Stimulated activated CD4-positive, alpha-beta T cell treated with anti-CD3 and anti-CD28 coated beads, TNF-alpha, amount 100 ng/mL, for 1 hour (primary cell): ENCODE measurements at places on chromosomes 2 and 18.

- DNase-seq = no peak
Measured at GRCh38 chr18:76416911-76417310, 78.1 kb downstream of the ZNF516 start.

GRCh38 chr2:130840506-130840905 is 3.8 kb downstream of the ARHGEF4 start:
- no peak for DNase-seq

GRCh38 chr2:130828461-130828860 is 8.3 kb upstream of the ARHGEF4 start:
- DNase-seq = no peak

DNA sequence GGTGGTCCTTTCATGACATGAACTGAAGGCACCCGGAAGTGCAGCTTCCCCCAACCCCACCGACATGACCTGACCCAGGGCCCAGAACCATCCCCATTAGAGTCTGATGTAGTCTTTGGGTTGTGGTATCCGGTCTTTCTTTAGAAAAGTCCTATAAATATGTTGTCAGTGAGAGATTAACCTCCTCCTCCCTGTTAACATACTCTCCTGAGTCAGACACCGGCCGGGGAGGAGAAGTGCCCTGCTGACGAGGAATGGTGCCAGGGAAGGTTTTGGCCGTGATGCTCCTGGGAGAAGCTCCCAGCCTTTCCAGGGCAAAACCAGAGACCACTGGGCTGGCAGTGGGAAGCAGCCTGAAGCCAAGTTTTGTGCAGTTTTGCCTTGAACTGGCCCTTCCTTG is 109.0 kb downstream of the LAMA3 start:
- no peak for DNase-seq

DNA sequence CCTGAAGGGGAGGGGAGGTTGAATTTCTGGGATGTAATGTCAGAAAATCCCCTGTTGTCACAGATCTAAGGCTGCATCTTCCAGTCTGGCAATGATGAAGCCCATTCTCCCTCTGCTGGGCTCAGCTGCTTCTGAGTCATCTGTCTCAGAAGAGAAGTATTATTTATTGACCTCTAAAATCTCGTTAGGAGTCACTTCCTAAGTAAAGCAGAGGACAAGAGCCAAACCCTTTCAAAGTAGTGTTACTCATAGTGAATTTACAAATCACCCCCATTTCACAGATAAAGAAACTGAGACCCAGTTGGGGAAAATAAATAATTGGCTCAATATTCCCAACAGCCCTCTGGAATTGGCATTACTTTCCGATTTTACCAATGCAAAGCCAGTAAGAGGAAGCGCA is 167.3 kb upstream of the SKOR2 start:
- DNase-seq = no peak

GRCh38 chr2:63124218-63124617 is 73.6 kb downstream of the OTX1 start:
- DNase-seq = no peak

DNA sequence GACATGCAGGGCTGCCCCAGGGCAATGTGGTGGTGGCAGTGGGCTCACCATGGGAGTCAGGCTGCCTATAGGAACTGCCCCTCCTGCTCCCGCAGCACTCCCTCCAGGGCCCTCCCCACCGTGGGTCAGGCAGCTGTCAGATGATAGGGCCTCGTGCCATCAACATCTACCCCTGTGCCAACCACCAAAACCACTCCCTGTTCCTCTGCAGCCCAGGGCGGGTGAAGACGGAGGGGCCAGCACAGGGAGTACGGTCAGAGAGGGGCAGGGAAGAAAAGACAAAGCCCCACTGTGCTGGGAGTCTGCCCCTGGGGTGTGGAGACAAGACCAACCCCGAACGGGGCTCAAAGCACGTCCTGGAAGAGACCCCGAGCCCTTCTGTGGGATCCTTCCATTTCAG is 97.4 kb downstream of the TNS1 start:
- no peak for DNase-seq

DNA sequence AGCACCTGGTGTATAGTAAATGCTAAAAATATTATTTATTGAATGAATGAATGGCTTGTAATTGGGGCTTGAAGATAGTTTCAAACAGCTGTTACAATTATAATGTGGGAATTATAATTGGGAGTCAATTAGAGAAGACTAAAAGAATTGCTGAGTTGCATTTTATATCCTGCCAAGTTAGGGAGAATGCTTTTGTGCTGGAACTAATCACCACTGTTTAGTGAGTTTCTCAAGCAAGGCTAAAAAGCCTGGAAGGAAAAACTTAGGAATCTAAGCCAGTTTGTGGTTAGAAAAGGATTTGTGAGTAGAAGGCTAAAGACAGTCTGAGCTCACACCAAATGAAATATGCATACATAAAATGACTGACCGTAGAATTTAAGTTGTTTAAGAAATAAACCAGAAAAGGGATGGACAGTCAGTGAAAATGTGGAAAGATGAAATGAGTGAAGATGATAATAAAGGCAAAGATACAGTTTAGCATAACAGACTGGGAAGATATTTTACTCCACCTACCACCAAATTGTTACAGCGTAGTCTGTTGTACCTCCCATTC is 647.7 kb upstream of the FSHR start:
- no peak for DNase-seq

GRCh38 chr2:120381192-120381591 is 35.3 kb downstream of the INHBB start:
- DNase-seq = no peak

GRCh38 chr2:240916571-240917008 is 10.5 kb downstream of the CROCC2 start:
- DNase-seq = no peak

GRCh38 chr2:144914113-144914512 is 394.2 kb upstream of the ZEB2 start:
- DNase-seq = no peak

GRCh38 chr2:120517751-120518469 is 172.0 kb downstream of the INHBB start:
- no peak for DNase-seq

DNA sequence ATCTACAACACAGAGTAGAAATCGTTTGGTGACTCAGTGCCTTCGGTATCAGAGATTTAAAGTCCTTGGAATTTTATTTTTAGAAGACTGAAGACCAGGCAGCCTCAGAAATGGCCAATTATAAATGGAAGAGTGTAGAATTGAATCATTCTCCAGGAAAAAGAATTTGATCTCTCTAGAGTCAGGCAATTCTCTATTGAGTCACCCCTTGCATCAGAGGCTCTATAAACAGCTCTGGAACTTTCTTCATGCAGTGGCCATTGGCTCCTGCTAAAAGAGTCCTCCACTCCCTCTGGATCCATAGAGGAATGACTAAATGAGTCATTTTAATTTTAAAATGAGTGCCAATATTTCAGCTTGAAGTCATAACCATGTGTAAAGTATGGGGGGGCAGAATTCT is 816.2 kb downstream of the TDRD15 start:
- no peak for DNase-seq

- no peak for DNase-seq
Measured at GRCh38 chr2:171709011-171709685, 21.9 kb downstream of the DYNC1I2 start.

DNA sequence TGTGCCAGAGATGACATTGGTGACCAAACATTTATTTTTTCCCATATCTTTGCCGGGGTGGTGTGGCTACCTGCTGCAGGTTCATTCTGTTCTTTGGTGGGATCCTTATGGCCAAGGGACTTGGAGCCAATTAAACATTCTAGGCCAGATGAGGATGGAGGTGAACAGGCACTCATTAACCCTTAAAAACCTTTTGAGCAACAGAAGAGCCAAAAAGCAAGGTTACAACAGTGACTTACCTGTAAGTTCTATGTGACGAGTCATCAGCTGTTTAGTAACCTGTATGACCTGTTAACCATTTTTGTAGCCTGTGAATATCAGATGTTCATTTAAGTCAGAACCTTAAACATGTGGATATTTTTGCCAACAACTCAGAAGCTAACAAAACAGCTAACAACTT is 105.6 kb downstream of the XRCC5 start:
- no peak for DNase-seq

GRCh38 chr2:36413218-36413617 is 57.6 kb downstream of the CRIM1 start:
- no peak for DNase-seq

- DNase-seq = no peak
Measured at GRCh38 chr2:56985609-56986008, 801.8 kb downstream of the CCDC85A start.

DNA sequence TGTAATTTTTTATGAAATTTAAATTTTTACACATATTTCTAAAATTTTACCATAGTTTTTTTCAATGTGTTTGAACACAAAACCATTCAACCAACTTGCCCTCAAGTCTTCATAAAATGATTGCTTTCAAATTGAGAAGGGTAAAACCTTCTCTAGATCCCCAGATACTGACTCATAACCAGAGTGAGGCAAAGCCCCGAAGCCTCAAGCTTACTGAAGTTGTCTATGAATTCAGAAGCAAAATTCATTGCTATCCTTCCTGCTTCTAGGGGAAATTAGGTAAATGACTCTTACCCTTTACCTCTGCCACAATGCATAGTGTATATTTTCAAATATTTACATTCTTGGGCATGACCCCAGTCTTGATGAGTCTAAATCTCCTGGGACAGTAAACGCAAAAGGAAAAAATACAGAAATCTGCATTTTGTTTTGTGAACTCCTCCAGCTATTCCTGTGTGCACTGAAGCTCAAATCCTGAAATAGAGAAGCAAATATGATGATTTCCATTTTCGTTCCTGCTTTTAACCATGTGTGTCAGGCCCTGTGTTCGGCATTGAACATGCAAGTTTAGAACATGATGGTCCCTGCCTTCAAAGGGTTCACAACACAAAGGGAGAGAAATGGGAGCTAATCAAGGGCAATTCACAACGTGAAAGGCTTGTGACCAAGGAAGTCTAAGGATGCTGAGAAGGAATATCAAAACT is 246.3 kb downstream of the SUCLG1 start:
- DNase-seq = no peak

DNA sequence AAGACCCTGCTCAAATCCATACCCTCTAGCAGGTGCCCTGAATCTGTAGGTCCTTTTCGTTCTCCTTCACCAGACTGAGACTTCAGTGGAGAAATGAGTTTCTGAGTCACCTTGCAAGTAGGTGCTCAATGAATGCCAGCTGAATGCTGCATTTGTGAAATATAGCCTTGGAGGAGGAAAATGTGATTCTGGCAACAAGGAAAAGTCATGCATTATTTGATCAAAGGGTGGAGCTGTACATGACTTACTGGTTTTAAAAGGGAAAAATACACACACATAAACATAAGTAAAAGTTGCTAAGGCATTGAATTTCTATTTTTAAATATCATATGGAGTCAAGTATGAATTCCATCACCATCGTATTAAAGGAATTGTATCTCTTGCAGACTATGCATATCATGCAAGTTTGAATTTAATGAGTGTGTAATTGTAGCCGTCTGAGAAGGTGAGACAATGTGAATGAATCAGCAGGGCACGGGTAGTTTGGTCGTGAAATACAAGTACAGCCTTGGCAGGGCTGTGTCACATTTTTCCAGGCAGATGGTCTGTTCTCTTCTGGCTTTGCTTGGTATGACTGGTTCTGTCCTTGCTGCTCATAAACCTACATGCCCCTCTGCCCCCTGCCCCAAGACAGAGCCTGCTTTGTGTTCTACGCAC is 160.8 kb downstream of the COL6A3 start:
- DNase-seq = no peak

GRCh38 chr2:115084446-115084845 is 642.0 kb downstream of the DPP10 start:
- DNase-seq = no peak

DNA sequence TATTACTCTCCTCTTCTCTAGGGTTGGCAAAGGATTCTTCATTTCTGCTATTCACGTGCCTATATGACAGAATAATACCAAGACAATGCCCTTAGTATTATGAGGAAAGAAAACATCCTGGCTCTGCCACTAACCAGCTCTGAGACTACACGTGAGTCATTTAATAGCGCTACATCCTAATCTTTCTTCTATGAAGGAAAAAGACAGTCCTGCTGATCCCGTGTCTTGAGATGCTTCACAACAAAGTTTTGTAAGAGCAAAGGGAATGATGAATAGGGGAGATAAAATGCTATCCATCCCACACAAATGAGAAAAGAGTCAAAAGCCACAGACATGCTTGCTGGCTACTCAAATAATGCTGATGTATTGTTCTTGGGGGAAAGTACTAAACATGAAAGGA is 152.8 kb downstream of the PID1 start:
- DNase-seq = no peak

DNA sequence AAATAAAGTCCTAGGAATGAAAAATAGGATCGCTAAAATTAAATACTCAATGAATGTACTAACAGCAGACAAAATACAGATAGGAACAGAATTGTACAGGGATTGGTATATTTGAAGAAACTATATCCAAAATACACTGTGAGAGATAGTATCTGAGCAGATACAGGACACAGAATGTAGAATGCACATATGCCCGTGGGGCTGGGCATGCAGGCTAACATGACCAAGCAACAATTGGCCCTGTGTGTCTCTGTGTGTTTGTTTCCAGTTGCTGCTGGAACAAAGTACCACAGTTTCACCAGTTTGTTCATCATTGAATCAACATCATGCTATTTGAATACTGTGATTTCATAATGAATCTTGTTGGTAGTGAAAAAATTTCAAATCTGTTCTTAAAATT is 127.6 kb downstream of the PMAIP1 start:
- no peak for DNase-seq

DNA sequence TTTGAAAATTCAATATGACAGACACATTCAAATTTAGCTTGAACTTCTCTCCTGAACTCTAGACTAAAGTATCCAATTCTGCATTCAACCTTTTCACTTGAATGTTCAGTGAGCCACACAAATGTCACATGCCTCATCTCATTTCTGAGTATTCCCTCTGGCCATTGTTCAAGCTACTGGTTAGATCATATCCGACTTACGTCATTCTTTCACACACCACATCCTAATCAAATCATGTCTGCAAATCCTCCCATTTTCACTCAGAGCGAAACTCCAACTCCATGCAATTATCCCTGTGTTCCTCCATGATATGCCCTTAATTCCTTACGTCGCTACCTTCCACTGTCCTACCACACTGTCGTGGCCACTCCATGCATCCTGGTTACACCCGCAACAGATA is 425.1 kb downstream of the CBLN2 start:
- no peak for DNase-seq

DNA sequence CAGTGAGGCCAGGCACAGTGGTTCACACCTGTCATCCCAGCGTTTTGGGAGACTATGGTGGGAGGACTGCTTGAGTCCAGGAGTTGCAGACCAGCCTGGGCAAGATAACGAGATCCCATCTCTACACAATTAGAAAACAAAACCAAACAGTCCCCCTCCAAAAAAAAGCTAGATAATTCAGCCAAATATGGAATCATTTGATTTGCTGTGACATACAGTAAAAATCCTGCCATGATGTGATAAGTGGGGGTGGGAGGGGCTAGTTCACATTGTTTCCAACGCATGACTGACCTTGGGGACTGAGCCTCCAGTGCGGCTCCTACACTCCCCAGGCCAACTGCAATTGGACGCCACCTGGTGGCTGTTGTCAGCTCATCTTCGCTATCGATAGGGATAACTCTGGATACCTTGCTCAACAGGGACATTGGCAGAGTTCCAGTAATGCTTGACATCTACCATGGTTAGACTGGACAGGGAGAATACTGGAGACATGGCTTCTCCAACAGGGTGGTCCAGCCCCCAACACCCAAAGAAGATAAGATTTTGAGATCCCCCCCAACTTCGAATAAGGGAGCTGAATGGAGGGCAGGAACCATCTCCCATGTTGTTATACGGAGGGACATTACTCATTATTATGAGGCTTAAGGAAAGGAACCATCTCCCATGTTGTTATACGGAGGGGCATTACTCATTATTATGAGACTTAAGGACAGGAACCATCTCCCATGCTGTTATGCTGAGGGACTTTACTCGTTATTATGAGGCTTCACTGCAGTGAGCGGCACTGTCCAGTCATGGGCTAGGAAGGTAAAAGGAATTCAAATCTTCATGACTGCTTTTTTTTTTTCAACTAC is 135.9 kb downstream of the TGIF1 start:
- peak; percentile 42 for DNase-seq
